ENCODE measurements at places on chromosomes 2 and 18.

DNA sequence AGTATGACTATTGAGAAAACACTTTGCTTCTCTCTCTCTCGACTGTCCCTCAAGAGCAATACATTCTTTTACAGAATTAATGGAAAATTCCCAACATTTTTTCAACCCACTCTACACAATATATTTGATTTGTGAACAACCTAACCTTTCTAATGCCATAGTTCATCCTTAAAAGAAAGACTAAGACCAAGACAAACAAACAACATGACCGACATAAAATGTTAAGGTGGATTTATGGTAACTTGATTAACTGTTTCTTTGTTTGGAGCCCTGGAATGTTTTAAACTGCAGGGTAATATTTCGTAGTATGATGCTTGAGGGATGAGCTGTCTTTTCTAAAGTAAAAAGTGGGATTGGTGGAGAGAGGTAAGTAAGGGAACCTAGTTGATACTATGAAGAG is 738.2 kb downstream of the MBD2 start:
- H3K4me3 ChIP-seq, result no peak overlapping the region
- H3K36me3 ChIP-seq, result no peaks in the 10 kb centered on the region
- H3K4me1 ChIP-seq, result no peaks in the 10 kb centered on the region

DNA sequence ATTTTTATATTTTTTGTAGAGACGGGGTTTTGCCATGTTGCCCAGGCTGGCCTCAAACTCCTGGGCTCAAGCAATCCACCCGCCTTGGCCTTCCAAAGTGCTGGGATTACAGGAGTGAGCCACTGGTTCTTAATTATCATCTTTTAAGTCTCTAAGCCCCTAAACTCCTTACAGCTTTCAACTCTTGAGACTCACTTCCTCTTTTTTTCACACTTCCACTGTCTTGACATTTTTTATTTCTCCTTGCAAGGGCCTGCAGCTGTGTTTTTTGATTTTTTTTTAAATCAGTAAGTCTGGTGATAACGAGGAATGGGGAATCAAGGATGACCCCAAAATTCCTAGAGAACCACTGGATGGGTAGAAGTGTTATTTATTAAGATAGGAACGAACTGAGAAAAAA is 8.6 kb upstream of the ABCB11 start:
- no peak for DNase-seq
- no peaks in the 10 kb centered on the region for H3K27me3 ChIP-seq
- no peaks in the 10 kb centered on the region for H3K36me3 ChIP-seq
- H3K4me3 ChIP-seq, result no peak overlapping the region
- H3K27ac ChIP-seq, result no peak overlapping the region

DNA sequence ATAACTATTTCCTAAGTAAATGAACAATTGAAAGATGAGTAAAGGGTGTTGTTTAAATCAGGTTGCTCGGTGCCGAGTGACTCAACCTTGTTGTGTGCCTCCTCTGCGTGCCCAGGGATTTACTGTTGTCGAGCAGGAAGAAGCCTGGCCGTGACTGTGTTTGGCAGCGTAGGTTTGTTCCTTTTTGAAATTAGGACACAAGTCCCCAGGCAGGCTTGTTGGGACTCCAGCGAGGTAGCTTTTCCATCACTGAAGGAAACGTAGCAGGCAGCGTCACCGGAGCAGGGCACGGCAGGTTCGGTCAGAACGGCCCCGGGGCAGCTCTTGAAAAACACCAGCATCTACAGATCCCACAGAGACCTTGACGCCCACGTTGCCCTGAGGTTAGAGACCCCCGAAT is 48.6 kb downstream of the TMEM18 start:
- H3K4me1 ChIP-seq, result peaks cover 19% of the 10 kb centered on the region
- no peaks in the 10 kb centered on the region for H3K27me3 ChIP-seq
- no peak overlapping the region for H3K4me3 ChIP-seq
- no peak overlapping the region for H3K27ac ChIP-seq
- no peaks in the 10 kb centered on the region for H3K36me3 ChIP-seq

DNA sequence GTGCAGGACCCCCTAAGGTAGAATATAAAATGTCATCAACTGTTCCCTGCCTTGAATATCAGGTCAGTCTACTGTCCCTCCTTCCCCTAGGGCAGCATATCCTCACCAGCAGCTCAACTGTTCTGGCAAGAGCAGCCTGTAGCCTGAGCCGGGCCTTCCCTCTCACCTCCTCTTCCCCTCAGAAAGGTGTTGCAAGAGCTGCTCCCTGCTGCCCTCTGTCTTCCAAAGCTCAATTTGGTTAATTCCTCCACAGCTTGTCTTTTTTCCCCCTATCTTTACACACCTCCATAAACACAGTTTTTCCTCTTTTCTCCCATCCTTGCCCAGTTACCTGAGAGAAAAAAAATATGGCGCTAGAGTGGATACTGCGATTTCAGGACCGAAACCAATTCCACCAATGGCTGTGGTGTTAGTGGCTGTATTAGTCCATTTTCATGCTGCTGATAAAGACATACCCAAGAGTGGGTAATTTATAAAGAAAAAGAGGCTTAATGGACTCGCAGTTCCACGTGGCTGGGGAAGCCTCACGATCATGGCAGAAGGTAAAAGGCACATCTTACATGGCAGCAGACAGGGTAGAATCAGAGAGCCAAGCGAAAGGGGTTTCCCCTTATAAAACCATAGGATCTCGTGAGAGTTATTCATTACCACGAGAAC is 184.7 kb downstream of the MREG start:
- H3K4me1 ChIP-seq, result no peaks in the 10 kb centered on the region
- H3K36me3 ChIP-seq, result no peaks in the 10 kb centered on the region
- H3K27ac ChIP-seq, result no peak overlapping the region
- no peak for DNase-seq
- no peaks in the 10 kb centered on the region for H3K27me3 ChIP-seq
- no peak overlapping the region for H3K4me3 ChIP-seq

DNA sequence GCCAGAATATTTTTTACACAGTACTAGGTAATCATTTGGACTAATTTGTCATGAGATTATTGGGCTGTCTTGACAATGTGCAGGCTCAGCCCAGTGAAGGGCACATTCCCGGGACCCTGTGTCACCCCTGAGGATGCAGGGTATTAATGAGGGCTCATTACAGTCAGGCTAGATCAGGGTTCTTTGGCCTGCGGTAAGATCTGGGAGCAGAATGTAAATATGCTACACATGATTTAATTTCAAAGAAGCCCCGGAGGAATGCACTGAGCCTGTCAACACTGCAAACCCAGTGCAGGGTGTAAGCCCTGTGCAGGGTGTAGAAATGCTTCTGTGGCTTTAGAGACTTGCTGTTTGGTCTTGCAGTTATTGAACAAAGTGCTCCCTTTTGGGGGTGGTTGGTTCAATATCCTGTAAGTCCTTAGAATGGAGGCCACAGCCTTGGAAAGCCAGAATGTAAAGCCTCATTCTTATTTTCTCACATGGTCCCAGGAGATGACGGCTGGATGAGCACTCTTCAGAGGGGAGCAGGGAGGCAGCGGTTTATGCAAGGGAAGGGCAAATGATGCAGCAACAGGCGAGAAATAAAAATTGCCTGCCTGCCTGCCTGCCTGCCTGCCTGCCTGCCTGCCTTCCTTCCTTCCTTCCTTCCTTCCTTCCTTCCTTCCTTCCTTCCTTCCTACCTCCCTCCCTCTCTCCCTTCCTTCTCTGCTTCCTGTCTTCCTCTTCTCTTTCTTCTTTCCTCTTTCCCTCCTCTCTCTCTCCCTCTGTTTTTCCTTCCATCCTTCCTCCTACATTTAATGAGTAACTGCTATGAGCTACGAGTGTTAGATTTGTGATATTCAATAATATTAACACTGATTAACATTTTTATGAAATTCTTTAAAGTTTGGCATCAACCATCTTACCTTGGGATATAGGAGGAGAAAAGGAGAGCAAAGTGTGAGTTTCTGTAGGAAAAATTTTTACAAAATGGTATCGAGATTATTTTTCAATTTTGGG is 148.8 kb downstream of the VAPA start:
- no peak overlapping the region for H3K27ac ChIP-seq
- no peaks in the 10 kb centered on the region for H3K27me3 ChIP-seq
- no peak for DNase-seq
- H3K36me3 ChIP-seq, result no peaks in the 10 kb centered on the region

GRCh38 chr2:183349091-183349490 is 224.8 kb downstream of the NUP35 start:
- no peaks in the 10 kb centered on the region for H3K27me3 ChIP-seq
- no peak overlapping the region for H3K27ac ChIP-seq
- no peaks in the 10 kb centered on the region for H3K4me1 ChIP-seq
- H3K36me3 ChIP-seq, result no peaks in the 10 kb centered on the region

GRCh38 chr2:222490131-222490530 is 65.8 kb downstream of the SGPP2 start:
- H3K27ac ChIP-seq, result no peak overlapping the region
- no peaks in the 10 kb centered on the region for H3K27me3 ChIP-seq
- no peaks in the 10 kb centered on the region for H3K4me1 ChIP-seq
- H3K4me3 ChIP-seq, result no peak overlapping the region
- no peaks in the 10 kb centered on the region for H3K36me3 ChIP-seq

GRCh38 chr2:240411261-240412160 is 24.0 kb upstream of the GPC1 start:
- H3K4me3 ChIP-seq, result no peak overlapping the region
- no peaks in the 10 kb centered on the region for H3K4me1 ChIP-seq
- no peak overlapping the region for H3K27ac ChIP-seq
- H3K36me3 ChIP-seq, result no peaks in the 10 kb centered on the region

- no peaks in the 10 kb centered on the region for H3K4me1 ChIP-seq
- no peaks in the 10 kb centered on the region for H3K27me3 ChIP-seq
- DNase-seq, result no peak
- H3K4me3 ChIP-seq, result no peak overlapping the region
Measured at GRCh38 chr2:16138811-16139662, 198.7 kb downstream of the MYCN start.

DNA sequence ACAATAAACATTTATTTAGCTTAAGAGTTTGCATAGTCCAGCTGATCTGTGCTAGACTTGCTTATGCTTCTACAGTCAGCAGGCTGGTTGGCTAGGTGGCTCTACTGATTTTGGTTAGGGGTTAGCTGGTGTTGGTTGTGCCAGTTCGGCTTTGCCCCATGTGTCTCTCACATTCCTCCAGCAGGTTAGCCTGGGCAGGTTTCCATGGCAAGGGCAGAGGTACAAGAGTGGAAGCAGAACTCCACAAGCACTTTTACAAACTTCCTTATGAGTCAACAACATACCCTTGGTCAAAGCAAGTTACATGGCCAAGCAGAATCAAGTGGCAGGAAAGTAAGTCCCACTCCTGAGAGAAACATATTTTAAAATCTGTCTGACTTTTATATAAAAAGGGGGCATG is 82.3 kb downstream of the SS18 start:
- H3K4me3 ChIP-seq, result no peak overlapping the region
- no peak overlapping the region for H3K27ac ChIP-seq
- H3K4me1 ChIP-seq, result no peaks in the 10 kb centered on the region
- H3K36me3 ChIP-seq, result no peaks in the 10 kb centered on the region

GRCh38 chr2:235701206-235701981 is 207.6 kb downstream of the AGAP1 start:
- peaks cover 36% of the 10 kb centered on the region for H3K4me1 ChIP-seq
- H3K36me3 ChIP-seq, result no peaks in the 10 kb centered on the region
- no peak for DNase-seq
- H3K27ac ChIP-seq, result no peak overlapping the region

GRCh38 chr18:78912336-78912735 is 67.3 kb upstream of the SALL3 start:
- no peaks in the 10 kb centered on the region for H3K36me3 ChIP-seq
- H3K27me3 ChIP-seq, result no peaks in the 10 kb centered on the region
- H3K27ac ChIP-seq, result no peak overlapping the region
- no peak for DNase-seq
- H3K4me1 ChIP-seq, result peaks cover 11% of the 10 kb centered on the region
- H3K4me3 ChIP-seq, result no peak overlapping the region

- no peaks in the 10 kb centered on the region for H3K27me3 ChIP-seq
- H3K36me3 ChIP-seq, result no peaks in the 10 kb centered on the region
- H3K4me3 ChIP-seq, result no peak overlapping the region
- DNase-seq, result no peak
- H3K4me1 ChIP-seq, result peaks cover 3% of the 10 kb centered on the region
Measured at GRCh38 chr2:134021830-134022524, 231.9 kb upstream of the MGAT5 start.

GRCh38 chr2:237260686-237261085 is 153.3 kb downstream of the COL6A3 start:
- no peaks in the 10 kb centered on the region for H3K36me3 ChIP-seq
- H3K4me3 ChIP-seq, result no peak overlapping the region
- no peak for DNase-seq
- no peaks in the 10 kb centered on the region for H3K27me3 ChIP-seq

DNA sequence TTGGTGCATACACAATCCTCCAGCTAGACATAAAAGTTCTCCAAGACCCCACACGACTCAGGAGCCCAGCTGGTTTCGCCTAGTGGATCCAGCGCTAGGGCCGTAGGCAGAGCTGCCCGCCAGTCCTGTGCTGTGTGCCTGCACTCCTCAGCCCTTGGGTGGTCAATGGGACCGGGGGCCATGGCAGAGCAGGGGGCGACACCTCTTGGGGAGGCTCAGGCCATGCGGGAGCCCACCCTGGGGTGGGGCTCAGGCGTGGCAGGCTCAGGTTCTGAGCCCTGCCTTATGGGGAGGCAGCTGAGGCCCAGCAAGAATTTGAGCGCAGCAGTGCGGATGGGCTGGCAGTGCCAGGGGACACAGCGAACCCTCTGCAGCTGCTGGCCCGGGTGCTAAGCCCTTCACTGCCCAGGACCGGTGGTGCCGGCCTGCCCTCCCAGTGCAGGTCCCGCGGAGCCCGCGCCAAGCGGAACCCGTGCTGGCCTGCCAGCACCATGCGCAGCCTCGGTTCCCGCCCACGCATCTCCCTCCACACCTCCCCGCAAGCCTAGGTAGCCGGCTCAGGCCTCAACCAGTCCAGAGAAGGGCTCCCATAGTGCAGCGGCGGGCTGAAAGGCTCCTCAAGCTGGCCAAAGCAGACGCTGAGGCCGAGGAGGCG is 1566.6 kb upstream of the SLC39A10 start:
- no peaks in the 10 kb centered on the region for H3K4me1 ChIP-seq

GRCh38 chr2:135818937-135819610 is 17.9 kb downstream of the LCT start:
- no peak overlapping the region for H3K27ac ChIP-seq
- H3K4me3 ChIP-seq, result no peak overlapping the region
- no peaks in the 10 kb centered on the region for H3K36me3 ChIP-seq
- no peak for DNase-seq

- no peak for DNase-seq
- no peaks in the 10 kb centered on the region for H3K4me1 ChIP-seq
- H3K36me3 ChIP-seq, result no peaks in the 10 kb centered on the region
- H3K4me3 ChIP-seq, result no peak overlapping the region
Measured at GRCh38 chr2:208906330-208906729, 499.7 kb downstream of the PTH2R start.

DNA sequence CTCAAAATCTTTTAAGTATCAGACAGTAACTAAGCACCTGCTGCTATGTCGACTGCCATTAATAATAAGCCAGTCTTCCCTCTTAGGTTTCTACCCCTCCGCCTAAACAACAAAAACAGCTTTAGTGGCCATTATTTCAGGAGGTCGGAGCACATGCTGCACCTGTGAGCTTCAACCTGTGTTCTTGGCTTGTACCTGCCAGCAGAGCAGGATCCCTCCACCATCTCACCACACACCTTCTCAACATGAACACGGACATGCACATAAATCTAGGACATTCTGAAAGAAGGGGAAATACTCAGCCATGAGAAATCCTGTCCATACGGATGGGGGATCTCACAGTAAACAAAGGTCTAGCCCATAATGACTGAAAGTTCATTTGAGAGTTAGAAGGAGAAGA is 3.7 kb downstream of the CYB5A start:
- peaks cover 16% of the 10 kb centered on the region for H3K4me1 ChIP-seq
- H3K4me3 ChIP-seq, result no peak overlapping the region
- H3K36me3 ChIP-seq, result peaks cover 2% of the 10 kb centered on the region
- no peak overlapping the region for H3K27ac ChIP-seq
- no peak for DNase-seq
